ENCODE measurements at places on chromosomes 12 and 14.

- DNase-seq, result no peak
These were observed 1.7 kb upstream of the GPD1 start for GRCh38 chr12:50102131-50102531.

GRCh38 chr14:76910371-76910890 lies 84.2 kb downstream of the LRRC74A start:
- DNase-seq, result no peak

DNA sequence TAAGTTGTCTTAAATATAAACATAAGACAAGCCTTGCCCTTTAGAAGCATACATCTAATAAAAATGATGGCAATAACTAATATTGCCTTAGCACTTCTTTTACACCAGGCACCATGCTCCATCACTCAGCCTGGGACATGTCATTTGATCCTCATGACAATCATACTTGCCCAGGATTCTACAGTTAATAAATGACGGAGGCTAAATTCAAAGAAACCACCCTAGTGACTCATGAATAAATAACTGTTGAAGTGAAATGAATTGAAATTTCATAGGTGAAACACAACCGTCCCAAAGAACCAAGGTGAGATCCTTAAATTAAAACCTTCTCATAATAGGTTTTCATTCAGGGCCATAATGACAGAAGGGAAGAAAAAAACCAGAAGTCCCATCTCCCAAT lies 89.5 kb downstream of the GRIN2B start:
- no peak for DNase-seq

DNA sequence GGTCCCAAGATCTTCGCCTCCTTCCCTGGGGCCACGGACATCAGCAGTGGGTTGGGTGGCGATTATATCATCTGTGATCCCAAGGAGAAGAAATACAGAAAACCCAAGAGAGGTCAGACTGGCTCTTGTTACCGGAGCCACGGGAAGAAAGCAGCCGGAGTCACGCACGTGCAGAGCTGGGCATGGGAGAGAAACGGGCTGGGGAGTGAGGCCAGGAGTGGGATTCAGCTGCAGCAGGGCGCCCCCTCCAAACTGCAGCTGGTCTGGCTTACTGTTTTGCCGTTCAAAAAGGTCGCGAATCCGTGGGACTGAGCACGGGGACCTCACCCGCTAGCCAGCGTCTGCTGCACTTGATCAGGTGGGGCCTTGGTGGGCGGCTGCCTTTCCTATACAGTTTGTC lies 206.6 kb upstream of the PRMT8 start:
- DNase-seq, result no peak

DNA sequence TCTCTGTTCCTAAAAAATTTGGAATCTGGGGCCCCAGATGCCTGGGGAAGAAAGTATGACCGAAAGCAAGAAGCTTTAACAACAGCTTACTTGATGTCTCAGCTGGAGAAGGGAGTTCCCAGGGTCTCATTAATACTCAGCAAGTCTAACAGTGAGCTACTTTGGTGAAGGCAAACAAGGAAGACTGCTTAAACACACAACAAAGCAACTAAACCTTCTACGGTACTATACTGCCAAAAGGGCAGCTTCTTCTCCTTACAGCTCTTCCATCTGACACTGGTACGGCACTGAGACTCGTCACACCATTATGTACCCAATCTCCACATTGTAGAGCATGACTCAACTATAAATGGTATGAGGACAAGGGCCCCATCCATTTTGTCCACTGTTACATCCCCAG lies 213.0 kb downstream of the MED13L start:
- no peak for DNase-seq

- DNase-seq, result no peak
These were observed 27.5 kb upstream of the DCN start for GRCh38 chr12:91210144-91210543.

DNA sequence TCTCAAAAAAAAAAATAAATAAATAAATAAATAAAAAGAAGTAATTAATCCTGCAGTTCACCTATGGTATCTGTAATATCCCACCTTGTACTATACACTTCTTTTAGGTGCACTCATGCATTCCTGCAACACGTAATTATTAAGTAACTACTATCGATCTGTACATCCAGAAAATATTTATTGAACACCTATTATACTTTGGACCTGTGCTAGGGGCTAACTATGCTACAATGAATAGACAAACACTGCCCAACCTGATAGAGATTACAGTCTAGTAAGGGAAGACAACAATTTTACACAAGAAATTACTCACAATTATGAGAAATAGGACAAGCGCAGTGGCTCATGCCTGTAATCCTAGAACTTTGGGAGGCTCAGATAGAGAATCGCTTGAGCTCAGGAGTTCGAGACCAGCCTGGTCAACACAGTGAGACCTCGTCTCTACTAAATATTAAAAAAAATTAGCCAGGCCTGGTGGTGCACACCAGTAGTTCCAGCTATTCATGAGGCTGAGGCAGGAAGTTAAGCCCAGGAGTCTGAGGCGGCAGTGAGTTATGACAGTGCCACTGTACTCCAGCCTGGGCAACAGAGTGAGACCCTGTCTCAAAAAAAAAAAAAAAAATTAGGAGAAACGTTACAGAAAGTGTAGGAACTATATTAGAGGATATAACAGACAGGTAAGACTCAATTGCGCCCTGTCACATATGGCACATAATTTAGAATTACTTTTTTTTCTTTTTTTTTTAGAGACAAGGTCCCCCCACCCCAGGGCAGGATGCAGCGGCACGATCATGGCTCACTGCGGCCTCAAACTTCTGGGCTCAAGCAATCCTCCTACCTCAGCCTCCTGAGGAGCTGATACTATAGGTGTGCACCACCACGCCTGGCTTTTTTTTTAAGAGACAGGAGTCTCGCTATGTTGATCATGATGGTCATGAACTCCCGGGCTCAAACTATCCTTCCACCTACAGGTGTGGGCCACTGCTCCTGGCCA lies 1.2 kb downstream of the NRDE2 start:
- no peak for DNase-seq

GRCh38 chr12:4908684-4909409 lies 858 bp upstream of the KCNA1 start:
- DNase-seq, result no peak

DNA sequence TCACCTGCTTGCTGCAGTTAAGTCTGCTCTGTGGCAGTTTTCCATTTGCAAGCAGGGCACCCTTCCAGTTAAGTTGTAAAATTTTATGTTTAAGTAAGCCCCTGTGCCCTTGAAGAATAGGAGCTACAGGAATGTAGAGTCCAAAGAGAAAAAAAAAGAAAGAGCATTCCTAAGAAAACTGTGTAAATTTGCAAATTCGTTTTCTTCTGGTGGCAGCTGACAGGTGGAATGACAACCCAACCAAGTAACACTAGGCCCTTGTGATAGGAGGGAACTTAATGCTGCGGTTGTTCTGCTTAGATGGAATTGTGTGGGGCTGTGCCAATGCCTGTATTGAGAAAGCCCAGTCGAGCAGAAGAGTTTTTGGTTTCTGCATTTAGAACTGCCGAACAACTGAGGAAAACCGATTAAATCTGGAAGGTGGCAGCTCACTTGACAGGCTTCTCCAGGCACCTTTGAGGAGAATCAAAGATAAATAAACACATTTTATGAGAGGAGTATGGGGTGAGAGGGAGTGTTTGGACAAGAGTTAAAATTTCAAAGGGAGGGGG lies 280.0 kb downstream of the RAD51B start:
- DNase-seq, result no peak

DNA sequence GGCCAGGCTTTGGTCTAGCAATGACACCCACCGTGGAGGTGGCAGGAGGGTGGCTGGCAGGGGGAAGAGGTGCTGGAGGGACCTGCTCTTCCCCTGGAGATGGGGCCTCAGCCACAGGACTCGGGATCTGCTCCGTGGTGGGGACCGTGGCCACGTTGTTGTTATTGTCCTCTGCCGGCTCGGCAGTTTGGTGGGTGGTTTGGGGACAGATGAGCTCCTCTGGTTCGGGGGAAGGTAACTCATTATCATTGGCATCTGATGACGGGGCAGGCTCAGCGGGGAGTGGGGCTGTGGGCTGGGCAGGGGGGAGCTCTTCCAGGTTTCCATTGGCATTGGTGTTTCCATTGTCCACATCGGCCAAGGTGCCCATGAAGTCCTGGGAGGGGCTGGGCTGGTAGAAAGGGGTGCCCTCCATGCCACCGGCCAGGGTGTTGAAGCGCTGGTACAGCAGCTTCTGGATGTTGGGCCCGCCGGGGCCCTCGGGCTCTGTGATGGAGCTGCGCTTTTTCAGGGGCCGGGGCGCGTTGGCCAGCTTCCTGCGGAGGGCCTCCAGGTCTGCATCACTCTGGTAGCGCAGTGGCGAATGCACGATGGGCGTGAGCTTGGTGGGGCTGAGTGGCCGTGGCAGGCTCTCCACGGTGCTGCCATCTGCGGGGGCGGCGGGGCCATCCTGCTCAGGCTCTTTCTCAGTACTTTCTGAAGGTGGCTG lies 24.3 kb downstream of the ZFYVE21 start:
- no peak for DNase-seq

DNA sequence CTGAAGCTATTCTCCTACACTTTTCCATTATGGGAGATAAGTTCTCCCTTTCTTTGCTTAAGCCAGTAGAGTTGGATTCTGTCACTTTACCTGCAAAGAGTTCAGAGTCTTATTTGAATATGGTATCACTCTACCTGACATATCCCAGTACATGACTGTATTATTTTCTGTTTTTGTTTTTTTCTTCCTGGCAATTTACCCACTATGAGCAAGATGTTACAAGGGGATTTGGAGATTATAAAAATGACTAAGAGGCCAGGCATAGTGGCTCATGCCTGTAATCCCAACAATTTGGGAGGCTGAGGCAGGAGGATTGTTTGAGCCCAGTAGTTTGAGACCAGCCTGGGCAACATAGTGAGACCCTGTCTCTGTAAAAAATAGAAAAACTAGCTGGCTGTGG lies 46.4 kb upstream of the CHST11 start:
- no peak for DNase-seq

DNA sequence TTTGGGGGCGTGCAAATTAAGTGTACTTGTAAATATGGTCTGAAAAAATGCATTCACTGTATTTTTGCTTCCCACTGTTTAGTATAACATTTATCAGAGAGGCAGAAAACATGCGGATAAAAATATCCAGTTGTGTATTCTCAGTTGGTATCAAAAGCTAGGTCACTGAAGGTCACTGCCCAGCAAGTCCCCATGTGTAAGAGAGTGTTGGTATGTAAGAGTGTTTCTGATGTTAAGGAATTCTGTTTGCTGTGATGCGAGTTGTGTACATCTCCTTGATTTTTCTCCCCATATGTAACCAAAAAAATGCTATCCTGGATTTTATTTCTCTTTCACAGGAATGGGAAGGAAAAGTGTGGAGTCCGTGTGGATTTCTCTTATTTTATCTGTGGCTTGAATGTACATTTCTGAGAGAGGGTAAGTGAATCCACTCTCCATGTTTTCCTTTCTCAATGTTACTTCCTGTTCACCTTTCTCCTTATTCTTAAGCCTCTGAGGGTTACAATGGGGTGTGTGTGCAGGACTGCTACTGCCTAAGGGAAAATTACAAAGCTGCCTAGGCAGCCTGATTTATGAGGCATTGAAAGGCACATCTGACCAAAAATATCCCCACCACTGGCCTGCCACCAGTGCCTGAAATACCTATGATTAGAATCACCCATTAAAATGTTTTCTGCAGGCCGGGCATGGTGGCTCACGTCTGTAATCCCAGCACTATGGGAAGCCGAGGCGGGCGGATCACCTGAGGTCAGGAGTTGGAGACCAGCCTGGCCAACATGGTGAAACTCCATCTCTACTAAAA lies 97.9 kb upstream of the USP44 start:
- DNase-seq, result no peak

- no peak for DNase-seq
These were observed 25.0 kb downstream of the CREBL2 start for GRCh38 chr12:12636641-12637040.

DNA sequence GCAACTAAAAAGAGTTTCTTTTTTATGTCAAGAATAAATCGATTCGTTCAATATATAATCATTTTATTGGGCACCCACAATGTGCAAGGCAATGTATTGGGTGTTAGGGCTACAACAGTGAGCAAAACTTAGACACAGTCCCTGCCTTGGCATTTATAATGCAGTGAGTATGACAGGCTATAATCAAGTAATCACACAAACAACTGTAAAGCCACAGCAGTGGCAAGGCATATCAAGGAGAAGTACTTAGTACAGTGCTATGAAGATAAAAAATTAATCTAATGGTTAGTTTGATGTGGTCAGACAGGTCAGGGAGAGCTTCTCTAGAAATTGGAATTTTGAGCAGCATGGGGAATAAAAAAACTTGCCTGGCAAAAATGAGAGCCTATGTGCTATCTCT lies 39.5 kb upstream of the OTOGL start:
- no peak for DNase-seq

GRCh38 chr12:100564905-100565467 lies 8.5 kb upstream of the GAS2L3 start:
- DNase-seq, result no peak

DNA sequence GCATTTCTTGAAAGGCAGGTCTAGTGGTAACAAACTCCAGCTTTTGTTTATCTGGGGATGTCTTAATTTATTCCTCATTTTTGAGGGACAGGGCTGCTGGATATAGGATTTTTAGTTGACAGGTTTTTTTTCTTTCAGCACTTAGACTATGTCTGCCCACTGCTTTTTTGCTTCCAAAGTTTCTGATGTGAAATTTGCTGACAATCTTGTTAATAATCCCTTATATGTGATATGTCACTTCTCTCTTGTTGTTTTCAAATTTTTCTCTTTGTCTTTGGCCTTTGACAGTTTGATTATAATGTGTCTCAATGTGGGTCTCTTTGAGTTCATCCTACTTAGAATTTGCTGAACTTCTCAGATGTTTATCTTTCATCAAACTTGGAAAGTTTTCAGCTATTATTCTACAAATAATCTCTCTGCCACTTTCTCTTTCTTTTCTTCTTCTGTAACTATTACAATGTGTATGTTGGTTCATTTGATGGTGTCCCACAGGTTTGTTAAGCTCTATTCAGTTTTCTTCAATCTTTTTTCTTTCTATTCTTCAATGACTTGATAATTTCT lies 9.8 kb downstream of the ATL1 start:
- DNase-seq, result no peak

DNA sequence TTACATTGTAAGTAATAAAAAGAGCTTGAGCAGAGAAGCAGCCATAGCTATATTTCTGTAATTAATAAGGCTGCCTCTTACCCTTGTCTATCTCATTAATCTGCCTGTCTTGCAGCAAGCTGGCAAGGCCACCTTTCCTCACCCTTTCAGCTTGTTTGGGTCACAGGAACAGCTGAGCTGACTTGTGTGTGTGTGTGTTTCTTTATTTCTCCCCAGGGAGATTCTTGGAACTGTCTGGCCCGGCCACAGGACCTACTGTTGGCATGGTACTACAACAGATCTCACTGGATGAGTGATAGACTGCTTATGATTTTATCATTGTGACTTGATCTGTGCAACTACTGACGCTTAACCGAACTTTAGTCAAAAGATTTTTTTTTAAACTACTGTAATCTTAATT lies 213.7 kb downstream of the SLC2A13 start:
- no peak for DNase-seq

GRCh38 chr12:9606736-9607372 lies 862 bp downstream of the KLRB1 start:
- no peak for DNase-seq

- no peak for DNase-seq
These were observed 32.2 kb downstream of the SLC25A21 start for GRCh38 chr14:37140176-37140575.
